ENCODE measurements at places on chromosomes 4 and X.

- no peak for DNase-seq
These were observed 12.0 kb downstream of the ADAMTS3 start for GRCh38 chr4:72557021-72557420.

DNA sequence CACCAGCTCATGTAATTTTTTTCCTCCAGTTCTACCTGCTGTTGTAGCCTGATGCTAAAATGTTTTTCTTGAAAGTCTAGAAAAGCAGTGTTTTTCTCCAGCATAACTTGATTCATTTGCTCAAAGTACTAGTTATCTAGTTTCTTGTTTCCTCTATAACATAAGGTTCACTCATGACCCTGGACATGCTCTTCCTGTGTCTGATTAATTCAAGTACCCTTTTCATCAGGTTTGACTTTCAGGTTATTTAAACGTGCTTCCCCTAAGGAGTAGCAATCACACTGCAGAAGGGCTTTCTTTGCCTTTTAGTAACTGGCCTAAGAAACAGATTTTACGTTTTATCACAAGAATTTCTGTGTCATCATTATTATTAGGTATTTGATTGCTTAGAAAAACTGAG lies 66.8 kb upstream of the EGFL6 start:
- DNase-seq, result no peak

GRCh38 chrX:128862557-128862956 lies 660.7 kb downstream of the SMARCA1 start:
- DNase-seq, result no peak

DNA sequence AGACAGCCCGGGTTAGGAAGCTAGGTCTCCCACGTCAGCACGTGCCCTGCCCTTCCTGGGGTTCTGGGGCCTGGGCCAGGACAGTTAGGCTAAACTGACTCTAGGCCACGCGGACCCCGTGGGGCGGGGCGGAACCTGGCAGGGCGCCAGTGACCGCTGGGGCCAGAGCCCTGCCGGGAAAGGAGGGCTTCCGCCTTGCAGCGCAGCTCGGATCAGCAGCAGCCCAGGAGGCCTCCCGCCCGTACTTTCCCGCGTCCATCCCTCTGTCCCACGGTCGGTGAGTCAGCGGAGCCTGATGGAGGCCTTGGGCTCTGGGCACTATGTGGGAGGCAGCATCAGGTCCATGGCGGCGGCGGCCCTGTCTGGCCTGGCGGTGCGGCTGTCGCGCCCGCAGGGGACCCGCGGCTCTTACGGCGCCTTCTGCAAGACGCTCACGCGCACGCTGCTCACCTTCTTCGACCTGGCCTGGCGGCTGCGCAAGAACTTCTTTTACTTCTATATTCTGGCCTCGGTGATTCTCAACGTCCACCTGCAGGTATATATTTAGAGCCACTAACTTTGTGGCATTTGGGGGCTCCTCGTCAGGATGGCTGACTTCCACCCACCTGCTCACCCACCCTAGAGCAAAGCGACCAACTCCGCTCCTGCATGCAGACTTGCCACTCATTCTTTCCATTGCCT lies at the start of gene SMIM10:
SMIM10 (plus strand) TSS at position 191 of the 681 bp plus-strand sequence; CDS start at position 296, 105 bp downstream.
- peak; percentile 2 for DNase-seq

- no peak for DNase-seq
These were observed 76.5 kb upstream of the NRK start for GRCh38 chrX:105745863-105746262.

GRCh38 chr4:100174985-100175383 lies 15.3 kb downstream of the DDIT4L start:
- DNase-seq, result no peak

Measured in germinal center (tissue), 1 donor.